Lower leg skin (tissue), 4 donors: ENCODE measurements at places on chromosomes 2 and 18.

DNA sequence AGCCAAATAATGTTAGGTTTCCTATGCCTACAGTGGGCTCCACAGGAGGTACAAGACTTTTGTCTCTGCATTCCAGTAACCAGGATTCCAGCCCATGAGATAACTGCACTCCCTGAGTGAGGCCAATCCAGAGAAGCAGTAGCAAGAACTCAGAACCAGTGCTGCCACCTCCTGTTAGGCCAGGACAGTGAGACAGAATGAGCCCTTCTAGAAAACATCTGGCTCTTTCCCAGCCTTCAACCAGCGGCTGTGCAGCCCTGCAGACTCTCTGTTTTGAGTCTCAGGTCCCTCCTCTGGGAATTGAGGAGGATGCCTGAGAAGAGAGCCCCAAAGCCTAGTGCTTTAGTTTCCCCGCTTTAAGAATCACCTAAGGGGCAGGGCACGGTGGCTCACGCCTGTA lies 44.2 kb downstream of the ARID5A start:
- no peak for DNase-seq

DNA sequence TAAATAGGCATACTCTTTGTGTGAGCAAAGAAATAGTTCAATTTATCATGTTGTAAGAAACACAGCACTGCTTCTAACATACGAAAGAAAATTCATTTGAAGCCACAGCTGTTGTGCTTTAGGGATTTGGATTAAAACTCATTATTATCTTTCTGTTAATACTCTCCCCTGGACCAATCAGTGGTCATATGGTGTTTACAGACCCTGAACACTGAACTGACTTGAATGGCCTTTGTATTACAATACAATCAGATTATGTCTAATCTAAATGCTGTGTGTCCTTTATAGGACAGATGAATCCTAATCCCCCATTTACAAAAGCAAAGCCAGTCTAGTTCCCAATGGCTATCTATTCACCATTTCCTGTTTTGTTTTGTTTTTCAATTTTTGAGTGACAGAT lies 36.5 kb downstream of the ZNF385B start:
- DNase-seq, result no peak

- no peak for DNase-seq
Measured at GRCh38 chr2:71417300-71418202, 35.8 kb upstream of the DYSF start.

DNA sequence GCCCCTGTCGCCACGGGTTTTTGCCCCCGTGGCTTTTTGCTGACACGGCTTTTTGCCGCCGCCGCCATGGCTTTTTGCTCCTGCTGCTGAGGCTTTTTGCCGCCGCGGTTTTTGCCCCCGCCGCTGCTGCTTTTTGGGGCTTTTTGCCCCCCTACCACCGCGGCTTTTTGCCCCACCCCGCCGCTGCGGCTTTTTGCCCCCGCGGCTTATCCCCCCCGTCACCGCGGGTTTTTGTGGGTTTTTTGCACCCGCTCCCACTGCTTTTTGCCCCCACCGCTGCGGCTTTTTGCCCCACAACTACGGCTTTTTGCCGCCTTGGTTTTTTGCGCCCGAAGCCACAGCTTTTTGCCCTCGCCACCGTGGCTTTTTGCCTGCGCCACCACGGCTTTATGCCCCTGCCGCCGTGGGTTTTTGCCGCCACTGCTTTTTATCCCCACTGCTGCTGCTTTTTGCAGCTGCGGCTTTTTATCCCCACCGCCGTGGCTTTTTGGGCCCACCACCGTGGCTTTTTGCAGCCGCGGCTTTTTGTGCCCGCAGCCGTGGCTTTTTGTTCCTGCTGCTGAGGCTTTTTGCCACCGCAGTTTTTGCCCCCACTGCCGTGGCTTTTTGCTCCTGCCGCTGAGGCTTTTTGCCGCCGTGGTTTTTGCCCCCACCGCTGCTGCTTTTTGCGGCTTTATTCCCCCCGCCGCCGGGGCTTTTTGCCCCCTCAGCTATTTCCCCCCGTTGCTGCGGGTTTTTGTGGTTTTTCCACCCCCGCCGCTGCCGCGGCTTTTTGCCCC lies 2798.0 kb upstream of the TEKT4 start:
- no peak for DNase-seq
